Neural crest cell (in vitro differentiated cells): ENCODE measurements at places on chromosomes 2 and 18. TPM values are rescaled to one million over a fixed set of nuclear protein-coding genes. Genes with fewer than 3 reads are reported as not detected.

DNA sequence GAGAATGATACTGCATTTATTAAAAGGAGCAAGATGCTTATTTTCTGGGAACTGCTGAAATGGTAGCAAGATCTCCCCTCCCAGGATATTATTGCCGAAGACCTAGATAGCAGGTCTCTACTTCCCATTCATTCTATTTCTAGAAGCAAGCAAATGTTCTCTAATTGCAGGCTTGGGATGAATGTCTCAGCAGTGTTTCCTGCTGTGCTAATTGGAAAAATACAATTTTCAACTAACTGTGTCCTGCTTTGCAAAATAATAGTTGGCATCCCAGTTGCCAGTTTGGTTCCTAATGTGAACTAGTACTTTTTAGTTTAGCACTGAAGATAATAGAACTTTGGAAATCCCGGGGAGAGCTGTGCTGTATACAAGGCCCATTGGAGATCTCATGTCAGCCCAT, 26.1 kb downstream of the SLC20A1 start:
- no peaks in the 10 kb centered on the region for H3K27me3 ChIP-seq
- no peak overlapping the region for H3K27ac ChIP-seq
- peaks cover 3% of the 10 kb centered on the region for H3K4me1 ChIP-seq
- H3K4me3 ChIP-seq: no peak overlapping the region
- DNase-seq: no peak

DNA sequence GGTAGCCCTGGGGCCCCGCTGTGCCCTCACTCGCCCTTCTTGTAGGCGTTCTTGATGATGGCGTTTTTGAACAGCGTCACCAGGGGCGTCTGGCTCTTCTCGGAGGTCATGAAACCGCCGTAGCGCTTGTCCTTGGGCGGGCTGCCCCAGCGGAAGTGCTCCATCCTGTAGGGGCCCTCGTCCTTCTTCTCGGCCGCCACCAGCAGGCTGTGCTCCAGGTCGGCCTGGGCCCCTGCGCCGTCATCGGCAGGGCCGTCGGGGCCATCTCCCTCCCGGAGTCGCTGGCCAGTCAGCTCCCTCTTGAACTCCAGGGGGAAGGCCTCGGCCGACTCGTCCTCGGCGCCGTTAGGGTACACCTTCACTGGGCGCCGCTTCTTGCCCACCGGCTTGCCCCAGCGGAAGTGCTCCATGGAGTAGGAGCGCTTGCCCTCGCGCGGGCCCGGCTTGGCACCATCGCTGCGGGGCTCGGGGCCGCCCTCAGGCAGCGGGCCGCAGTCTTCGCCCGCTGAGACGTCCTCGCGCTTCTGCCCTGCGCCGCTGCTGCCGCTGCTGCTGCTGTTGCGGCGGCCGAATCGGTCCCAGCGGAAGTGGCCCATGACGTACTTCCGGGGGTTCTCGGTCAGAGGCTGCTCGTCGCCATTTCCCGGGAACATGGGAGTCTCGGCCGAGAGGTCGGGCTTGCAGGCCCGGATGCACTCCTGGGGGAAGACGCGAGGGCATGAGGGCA, 7.2 kb downstream of the POMC start:
- no peak overlapping the region for H3K27ac ChIP-seq
- H3K4me3 ChIP-seq: no peak overlapping the region
- H3K4me1 ChIP-seq: peaks cover 12% of the 10 kb centered on the region
- DNase-seq: no peak

DNA sequence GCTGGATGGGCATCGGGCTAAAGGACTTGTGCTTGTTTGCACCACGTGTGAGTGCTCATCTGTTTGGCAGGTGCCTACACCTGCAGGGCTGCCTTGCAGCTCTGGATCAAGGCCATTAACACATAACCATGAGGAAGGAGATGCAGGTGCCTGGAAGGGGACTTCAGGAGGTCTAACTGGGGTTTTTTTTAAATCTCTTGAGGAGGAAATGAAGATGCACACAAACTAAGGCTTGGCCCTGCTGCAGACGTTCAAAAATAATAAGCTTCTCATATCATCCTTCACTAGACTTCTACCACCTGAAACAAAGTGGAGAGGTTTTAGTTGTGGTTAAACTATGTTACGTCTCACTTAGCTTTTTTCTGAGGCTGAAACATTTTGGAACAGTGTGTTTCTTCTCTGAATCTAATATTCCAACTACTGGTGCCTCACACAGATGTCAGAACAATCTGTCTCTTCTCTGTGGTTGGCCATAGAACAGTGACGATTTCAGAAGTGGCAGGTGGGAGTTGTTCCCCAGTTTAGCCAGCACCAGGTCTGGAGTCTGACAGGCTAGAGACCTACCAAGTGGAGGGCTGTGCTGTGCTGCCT, 36.5 kb downstream of the BCL2L11 start:
- no peaks in the 10 kb centered on the region for H3K27me3 ChIP-seq
- no peak overlapping the region for H3K27ac ChIP-seq

- H3K27ac ChIP-seq: no peak overlapping the region
- H3K4me1 ChIP-seq: no peaks in the 10 kb centered on the region
- peak; percentile 50 for DNase-seq
- no peaks in the 10 kb centered on the region for H3K27me3 ChIP-seq
- H3K4me3 ChIP-seq: no peak overlapping the region
These were observed 10.2 kb upstream of the THNSL2 start for GRCh38 chr2:88159955-88160415.

The AQP12A gene
- total RNA-seq: not detected in 2 replicates

The MTHFD2 gene
- 95.7 and 101 TPM in 2 replicates for total RNA-seq
